ENCODE measurements at places on chromosomes 2 and 18.

- DNase-seq = no peak
Observed at GRCh38 chr18:21703241-21703820, 1.2 kb downstream of the ABHD3 start.

- no peak for DNase-seq
Observed at GRCh38 chr2:84515788-84516187, 510 bp upstream of the DNAH6 start.

DNA sequence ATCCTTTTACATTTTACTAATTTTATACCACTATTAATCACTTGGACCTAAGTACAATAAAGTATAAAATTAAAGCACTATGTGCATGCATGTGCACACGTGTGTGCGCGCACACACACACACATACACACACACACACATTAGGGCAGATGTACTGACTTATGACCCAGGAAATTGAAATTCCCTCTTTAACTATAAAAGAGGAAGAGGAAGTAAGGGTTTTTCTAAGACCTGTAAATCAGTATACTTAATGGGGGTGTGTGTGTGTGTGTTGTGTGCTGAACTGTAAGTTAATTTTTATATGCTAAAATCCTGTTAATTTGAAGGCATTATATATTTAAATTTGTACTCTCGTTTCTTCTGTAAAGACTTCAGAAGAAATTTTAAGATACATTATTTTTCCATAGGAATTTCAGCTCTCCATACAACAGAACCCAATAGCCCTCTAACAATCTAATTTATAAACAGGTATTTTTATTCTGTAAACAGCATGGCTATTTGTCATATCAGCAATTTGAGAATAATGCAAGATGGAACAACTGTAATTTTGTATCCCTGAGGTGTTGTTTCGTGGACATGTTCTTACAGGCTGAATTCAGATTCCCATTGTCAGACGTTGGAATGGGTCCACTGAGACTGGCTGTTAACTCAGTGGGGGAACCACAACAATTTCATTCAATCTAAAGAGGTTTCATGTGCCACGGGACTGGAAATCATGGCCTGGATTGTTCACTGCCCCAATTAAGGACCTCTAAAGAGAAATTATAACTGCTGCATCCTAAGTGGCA lies 90.9 kb downstream of the PLA2R1 start:
- DNase-seq = no peak

DNA sequence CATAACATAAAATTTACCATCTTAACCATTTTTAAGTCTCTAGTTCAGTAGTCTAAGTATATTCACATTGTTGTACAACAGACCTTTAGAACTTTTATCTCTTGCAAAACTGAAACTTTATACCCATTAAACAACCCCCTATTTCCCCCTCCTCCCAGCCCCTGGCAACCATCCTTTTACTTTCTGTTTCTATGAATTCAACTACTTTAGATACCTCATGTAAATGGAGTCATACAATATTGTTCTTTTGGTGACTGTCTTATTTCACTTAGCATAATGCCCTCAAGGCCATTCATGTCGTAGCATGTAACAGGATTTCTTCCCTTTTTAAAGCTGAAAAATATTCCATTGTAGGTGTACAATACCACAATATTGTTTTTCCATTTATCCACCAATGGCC lies 129.8 kb downstream of the PDE11A start:
- DNase-seq = no peak

DNA sequence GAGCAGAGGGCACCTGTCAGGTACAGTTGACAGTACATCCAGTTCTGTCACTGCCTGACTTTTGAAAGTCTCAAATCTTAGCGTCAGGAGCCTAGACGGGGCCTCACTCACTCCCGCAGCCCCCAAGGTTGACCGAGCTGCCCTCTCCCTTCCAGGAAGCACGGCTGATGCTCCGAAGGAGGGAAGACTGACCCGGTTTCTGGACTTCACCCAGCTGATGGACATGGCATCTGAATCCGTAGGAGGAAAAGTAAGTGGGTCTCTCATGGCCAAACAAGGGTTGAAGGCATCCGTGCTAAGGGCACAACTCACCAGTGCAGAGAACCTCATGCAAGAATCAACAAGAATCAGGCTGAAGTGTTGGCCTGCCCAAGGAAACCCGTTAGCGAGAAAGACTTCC lies 12.9 kb downstream of the ALLC start:
- no peak for DNase-seq

GRCh38 chr2:40367652-40368051 lies 84.2 kb downstream of the SLC8A1 start:
- DNase-seq = no peak

DNA sequence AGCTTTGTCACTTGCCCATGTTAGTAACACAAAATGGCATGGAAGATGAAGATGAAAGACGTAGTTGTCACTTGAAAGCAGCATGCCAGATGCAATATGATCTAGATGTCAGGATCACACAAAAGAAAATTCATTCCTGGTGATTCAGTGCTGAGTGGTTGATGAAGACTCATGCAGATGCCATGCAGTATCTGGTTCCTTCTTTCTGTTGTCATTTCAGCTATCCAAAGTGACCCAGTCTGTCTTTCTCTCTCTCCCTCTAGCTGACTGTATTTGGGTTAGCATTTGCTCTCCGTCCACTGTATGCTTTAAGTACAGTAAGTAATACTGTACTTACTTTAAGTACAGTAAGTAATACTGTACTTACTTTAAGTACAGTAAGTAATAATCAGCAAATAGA lies 50.4 kb downstream of the TTN start:
- DNase-seq = no peak

DNA sequence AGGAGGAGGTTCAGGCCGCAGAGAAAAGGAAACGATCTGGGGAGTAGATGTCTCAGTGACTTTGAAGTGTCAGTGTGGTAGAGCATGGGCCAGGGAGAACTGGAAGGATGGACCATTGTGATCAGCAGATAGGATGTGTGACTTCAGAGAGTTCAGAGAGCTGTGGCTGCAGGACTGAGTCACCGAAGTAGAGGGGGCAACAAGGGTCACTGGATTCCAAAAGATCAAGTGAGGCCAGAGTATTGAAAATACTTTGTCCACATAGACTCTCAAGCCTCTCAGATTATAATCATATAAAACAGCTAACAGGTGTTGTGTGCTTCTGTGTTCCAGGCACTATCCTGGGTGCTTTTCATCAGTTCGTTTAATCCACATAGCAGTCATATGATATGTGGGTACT lies 99.4 kb downstream of the CRIM1 start:
- no peak for DNase-seq

- peak; percentile 49 for DNase-seq
Observed at GRCh38 chr2:169828141-169828811, 1.0 kb downstream of the UBR3 start.

GRCh38 chr2:106158871-106159270 lies 35.2 kb downstream of the UXS1 start:
- DNase-seq = no peak

DNA sequence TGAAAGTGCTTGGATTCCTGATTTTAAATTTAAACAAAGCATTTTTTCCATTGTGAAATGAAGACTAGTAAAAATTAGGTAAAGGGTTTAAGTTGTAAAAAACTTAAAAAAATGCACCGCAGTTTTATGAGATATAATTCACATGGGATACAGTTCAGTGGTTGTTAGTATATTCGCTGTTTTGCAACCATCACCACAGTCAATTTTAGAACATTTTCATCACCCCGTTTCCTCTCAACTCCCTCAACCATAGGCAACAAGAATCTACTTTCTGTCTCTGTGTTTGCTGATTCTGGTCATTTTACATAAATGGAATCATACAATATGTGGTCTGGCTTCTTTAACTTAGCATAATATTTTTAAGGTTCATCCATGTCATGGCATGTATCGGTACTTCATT lies 4.0 kb downstream of the DGKD start:
- DNase-seq = no peak

DNA sequence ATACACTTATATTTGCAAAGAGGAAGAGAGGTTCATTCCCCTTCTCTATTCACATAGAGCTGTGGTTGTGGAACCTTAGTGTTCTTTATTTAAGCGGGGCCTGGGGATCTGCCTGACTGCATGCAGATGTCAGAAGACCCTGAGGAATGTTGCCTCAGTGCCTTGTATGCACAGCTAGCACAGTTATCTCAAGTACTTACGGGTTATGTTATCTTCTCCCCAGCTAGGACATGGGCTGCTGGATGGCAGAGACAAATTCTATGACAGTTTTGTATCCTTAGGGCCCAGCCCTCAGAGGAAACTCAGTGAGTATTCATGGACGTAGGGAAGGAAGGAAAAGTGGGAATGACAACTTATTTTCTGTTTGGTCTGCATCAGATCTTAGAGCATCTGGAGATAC lies 37.7 kb upstream of the RTN4 start:
- DNase-seq = no peak

DNA sequence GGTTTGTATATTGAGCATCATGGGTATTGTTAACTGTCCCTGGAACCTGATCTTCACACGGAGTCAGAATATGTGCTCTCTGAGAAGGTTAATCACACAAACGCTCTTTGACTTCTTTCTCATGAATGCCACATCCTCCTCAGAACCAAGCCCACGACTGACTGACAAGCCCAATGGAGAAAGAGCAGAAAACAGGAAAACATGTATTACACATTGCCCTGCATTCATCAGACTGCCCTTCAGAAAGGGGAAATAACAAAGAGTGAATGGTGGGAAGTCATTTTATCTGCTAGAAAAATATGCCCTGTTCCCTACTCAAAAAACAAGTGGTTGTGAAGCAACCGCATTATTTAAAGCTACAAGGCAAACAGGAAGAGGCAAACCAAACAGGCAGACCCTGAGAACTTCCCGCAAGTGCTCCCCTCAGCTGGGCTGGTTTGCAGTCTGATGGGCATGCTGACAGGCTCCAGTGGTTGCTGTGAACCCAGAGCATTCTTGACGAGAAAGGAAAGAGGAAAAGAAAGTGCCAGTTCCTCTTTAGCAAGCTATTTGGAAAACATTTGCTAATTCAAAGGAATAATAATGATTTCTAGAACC lies 172.9 kb upstream of the SETBP1 start:
- DNase-seq = no peak

DNA sequence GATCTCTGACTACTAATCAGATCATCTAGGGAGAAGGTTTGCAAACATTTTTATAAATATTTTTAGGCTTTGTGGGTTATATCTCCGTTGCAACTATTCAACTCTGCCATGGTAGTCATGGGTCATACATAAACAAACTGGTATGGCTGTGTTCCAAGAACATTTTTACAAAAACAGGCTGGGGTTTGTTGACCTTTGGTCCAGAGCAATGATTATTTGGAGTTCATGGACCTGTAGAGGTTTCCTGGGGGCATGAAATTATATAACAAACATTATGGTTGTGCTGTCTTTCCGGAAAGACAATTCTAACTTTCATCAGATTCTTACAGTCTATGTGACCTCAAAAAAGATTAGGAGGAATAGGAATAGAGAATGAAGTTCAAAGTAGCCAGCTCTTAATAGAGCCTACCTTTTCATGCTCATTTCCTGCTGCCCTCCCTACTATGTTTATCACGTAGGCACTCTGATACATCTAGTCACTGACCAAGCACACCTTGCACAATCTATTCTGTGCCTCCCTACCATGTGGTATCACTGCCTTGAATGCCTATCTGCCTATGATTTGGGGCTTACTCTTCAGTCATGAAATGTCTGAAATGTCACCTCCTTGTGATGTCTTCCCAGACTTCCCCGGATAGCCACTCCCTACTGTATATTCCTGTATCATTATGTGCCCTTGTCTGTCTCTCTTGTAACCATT lies 102.4 kb upstream of the SCN1A start:
- peak; percentile 39 for DNase-seq

DNA sequence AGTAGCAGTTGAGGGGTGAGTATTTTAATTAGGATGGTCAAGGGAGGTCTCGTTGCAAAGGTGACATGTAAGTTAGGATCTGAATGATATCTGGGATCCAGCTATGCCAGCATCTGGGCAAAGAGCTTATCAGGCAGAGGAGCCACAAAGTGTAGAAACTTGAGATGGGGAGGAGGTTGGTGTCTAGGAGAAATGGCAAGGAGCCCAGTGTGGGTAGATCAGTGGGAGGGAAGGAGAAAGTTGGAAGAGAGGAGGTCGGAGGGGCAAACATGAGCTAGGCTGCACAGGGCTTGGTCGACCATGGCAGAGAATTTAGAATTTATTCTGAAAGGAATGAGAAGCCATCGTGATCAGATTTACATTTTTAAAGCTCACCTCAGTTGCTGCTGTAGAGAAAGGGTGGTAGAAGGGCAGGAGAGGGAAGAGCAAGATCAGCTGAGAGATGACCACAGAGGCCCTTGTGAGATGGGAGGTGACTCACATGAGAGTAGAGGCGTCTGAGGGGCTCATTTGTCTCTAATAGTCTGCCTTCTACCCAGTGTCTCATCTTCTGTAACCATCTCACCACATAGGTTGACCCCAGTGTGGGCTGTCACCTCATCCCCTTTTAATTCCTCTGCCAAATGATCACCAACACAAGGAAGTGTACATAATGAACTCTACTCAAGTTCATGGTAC lies 170.0 kb downstream of the ETAA1 start:
- no peak for DNase-seq

- DNase-seq = no peak
Observed at GRCh38 chr2:172311921-172312345, 115.5 kb upstream of the ITGA6 start.

GRCh38 chr18:47606526-47606925 lies 323.9 kb downstream of the SMAD2 start:
- DNase-seq = no peak

DNA sequence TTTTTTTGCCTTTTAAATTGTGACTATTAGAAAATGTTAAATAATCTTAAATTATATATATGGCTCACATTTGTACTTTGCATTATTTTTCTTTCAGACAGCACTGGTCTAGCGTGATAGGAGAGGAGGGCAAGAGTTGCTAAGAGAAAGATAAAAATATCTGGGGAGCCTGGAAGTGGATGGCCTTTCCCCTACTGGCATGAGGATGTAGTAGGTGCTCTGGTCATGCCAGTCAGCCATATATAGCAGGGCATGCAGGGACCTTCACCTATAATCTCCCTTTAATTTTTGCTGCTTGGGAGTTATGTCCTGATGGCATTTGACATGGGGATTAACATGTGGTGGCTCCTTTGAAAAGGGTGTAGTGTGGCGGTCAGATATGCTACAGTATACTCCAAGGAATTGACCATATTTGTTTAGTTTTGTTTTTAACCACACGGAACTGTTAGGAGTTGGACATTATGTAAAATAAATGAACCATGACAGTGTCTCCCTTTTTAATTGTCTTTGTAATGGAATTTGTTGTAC lies 144.7 kb downstream of the BABAM2 start:
- DNase-seq = no peak

Data from hepatocyte (in vitro differentiated cells).